ELR (cell line): ENCODE measurements at places on chromosomes 2 and 18.
A peak's percentile ranks its signal among the peaks of the same experiment; 100 is the strongest.

DNA sequence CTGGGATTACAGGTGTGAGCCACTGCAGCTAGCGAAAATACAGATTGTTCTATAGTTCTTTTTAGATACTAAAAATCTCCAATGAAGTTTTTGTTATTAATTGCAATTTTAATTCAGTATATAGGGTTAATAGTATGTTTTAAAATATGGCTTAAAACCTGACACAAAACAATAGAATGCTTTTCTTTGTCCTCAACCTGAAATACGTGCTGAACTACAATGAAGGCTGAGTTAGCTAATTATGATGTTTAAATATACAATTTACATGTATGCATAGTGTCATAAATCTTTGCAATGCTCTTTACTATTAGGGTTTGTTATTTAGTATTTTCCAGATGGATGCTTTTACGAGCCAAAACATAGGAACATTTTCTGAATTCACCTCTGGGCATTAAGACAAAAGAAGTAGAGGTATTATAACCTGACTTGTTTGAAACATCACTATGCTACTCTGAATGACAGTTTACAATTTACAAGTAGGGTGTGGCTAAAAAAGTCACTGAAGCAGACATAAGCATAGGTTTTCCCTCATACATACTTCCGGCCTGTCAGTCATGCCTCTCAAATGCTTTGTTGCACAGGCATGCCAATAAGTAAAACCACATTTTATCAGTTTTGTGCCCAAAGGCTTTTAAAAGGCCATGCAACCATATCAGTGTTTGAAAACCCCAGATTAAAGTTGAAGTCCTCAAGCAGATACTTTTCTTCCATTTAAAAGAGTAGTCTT is 168.3 kb downstream of the OTX1 start:
- DNase-seq, result no peak

DNA sequence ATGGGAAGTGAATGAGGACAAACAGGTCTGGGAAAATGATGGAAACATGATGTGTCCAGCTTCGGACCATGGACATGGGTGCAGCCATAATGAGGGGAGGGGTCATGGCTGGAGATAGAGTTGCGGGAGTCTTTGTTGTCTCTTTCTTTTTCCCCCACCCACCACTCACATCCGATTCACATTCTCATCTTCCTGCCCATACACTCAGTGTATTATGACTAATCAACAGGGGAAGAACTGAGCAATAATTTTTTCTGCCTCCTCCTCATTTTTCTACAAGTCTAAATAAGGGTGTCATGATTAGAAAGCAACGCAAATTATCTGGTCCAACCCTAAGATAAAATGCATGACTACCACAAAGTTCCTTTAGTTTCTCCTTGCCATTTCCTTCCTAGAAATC is 5.7 kb upstream of the SERPINB2 start:
- DNase-seq, result peak; percentile 87

- DNase-seq, result peak; percentile 7
These were observed 54.5 kb downstream of the FAM124B start for GRCh38 chr2:224347176-224348051.

DNA sequence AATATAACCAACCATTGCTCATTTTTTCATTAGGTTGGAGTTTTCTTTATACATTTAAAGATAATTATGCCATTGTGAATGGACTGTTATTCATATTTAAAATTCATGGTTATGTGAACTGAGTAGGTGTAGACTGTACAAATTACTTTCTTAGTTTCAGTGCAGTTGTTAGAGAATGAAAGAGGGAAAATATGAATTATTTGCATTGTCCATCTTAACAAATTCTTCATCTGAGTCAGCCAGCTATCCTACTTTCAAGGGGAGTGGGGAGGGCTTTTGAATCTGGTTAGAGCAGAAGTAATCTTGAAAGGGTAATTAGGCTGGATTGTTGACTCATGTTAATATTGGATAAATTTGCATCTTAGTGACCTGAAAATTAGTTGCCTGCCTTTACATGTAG is 212.0 kb downstream of the MCFD2 start:
- no peak for DNase-seq

DNA sequence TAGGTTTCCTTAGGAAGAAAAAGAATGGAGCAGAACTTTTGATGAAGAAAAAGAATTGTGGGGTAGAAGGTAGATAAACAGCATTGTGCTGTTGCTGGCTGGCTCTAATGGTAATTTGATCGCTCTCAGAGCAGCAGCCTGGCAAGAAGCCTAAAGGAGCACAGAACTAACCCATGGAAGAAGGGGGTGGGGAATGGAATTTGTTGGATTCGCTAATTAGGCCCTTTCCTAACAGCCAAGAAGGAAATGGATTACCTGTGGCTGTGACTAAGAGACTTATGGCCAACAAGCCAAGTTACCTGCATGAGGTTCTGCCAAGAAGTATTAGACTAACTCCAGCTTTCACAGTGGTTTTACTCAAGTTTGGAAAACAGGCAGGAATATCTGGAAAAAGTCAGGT is 210.6 kb downstream of the IKZF2 start:
- no peak for DNase-seq

GRCh38 chr18:37408676-37409265 is 156.8 kb downstream of the CELF4 start:
- no peak for DNase-seq

- DNase-seq, result no peak
These were observed 123.4 kb downstream of the LAMA1 start for GRCh38 chr18:6994056-6994770.

GRCh38 chr2:234245945-234246344 is 195.4 kb downstream of the SPP2 start:
- DNase-seq, result peak; percentile 98

DNA sequence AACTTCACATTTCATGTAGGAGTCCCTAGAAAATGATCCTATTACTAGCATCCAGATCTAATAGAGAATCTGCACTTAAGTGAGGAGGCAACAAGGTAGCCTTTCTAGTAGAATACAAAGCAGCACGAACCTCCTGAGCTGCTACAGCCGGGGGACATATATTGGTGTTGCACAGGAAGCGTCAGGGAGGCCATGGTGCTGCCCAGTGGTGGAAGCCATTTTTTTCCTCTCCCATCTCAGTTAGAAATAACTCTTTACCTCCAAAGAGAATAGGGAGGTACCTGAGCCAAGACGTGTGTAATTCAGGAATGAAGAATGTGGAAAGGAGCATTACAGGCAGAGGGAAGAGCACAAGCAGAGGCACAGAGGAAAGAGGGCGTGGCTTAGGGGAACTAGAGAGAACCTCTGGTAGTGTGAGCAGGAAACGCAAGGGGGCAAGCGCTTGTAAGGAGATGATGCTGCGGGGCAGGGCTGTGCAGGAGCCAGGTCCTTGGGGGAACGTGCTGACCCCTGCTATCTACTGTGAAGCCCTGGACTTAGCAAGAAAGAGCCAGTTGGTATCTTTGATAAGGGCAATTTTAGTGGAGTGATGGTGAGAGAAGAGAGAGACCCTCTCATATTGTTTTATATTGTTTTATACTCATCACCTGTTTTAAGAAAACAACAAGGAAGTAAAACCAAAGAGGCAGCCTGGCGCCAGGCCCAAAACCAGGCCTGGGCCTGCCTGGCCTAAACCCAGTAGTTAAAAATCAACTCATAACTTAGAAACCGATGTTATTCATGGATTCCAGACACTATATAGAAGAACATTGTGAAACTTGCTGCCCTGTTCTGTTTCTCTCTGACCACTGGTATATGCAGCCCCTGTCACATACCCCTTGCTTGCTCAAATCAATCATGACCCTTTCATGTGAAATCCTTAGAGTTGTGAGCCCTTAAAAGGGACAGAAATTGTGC is 50.0 kb upstream of the TTC39C start:
- DNase-seq, result peak; percentile 7

GRCh38 chr2:112481528-112482233 is at the start of gene TTL:
Gene TTL (plus strand): TSS chr2:112482156. CDS start chr2:112482345, 189 bp downstream.
- peak; percentile 72 for DNase-seq

- no peak for DNase-seq
These were observed 77.1 kb upstream of the CD302 start for GRCh38 chr2:159875083-159875482.

DNA sequence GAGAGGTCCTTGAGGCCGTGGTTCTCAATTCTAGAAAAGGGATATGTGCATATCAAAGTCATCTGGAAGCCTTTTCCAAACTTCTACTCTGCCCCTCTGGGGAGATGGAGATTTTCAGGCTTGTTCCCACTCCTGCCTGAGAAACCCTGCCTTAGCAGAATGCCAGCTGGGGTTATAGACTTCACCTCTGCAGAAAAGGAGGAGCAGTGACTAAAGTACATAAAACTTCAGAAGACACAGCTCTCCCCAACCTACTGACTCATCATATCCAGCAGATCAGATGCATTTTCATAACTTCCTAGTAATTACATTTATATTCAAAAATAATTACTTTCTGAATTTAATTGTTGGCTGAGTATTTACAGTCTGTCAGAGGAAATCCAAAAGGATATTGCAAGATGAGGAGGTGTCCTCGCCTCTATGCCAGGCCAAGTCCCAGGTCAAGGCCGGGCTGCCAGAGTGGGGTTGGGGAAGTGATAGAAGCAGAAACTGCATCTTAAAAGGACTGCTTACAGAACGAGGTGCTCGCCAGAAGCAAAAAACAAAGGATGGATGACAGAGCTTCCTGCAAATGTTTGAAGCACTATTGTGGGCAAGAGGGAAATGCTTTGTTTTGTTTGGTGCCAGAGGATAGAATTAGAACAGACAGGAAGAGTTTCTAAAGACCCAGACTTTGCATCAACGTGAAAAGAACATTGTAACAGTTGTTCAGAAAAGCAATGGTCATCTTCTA is 75.6 kb upstream of the APCDD1 start:
- DNase-seq, result peak; percentile 40

DNA sequence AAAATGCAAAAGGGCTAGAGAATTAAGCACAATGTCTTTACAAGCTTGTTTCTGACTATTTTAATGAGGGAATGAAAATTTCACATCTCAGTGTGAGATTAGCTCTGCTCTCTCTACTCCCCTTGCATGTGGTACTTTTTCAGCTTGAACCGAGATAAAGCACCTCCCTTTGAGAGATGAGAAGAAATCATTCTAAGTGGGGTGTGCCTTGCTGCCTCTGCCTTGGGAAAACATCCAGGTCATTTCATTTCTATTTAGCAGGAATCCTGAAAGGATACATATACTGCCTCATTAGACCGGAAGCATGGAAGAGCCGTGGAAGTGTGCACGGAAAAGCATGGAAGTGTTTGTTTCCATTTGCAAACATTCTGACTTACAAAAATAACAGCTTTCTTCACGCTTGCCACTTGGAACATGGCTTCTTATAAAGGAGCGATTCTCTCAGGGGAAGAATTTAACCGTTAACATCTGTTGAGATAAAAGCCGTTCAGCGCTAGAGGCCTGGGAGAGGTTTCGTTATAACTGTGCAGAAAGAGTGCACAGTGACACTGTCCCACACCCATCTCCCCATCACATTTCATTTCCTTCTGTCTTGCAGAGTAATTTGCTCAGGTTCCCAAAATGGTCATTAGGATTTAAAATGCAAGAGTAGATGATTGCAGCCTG is 16.7 kb downstream of the NOSTRIN start:
- no peak for DNase-seq

DNA sequence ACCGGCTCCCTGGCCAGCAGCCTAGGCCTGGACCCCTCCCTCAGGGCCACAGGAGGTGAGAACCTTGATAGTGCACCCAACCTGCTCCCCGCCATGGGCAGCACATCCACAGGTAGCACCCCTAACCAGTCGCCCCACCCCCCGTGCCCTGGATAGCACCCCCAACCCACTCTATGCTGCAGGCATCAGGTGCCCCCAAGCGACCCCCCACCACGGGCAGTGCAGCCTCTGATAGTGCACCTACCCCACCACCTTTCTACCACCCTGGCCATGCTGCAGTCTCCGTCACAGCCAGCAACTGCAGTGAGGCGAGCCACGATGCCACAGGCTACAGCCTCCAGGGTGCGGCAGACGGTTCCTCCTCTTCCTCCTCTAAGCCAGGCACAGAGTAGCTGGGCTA is 55.6 kb downstream of the SOWAHC start:
- no peak for DNase-seq

DNA sequence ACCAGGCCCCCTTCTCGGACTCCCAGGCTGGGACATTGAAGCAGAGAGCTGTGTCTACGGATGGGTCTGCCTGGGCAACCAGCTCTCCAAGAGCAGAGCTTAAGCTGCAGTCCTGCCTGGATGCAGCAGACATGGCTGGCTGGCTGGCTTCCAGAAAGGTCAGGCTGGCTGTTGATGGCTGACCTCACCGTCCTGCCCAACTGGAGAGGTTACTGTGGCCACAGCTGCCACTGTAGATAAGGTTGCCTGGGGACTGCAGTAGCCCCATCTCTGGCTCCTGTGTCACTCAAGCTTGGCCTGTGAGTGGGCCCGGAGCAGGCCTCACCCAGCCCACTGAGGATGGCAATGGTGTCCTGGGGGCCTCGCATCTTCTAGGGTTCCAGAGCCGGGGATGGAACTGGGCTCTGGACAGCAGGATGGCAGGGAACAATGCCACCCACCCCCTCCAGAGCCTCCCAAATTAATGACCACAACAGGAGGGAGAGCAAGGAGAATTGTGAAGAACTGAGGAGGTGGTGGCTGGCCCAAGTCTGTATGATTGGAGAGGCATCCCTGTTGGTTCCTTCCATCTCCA is 37.0 kb upstream of the FOSL2 start:
- DNase-seq, result no peak

- peak; percentile 37 for DNase-seq
These were observed 70.7 kb downstream of the NABP1 start for GRCh38 chr2:191748528-191749180.

DNA sequence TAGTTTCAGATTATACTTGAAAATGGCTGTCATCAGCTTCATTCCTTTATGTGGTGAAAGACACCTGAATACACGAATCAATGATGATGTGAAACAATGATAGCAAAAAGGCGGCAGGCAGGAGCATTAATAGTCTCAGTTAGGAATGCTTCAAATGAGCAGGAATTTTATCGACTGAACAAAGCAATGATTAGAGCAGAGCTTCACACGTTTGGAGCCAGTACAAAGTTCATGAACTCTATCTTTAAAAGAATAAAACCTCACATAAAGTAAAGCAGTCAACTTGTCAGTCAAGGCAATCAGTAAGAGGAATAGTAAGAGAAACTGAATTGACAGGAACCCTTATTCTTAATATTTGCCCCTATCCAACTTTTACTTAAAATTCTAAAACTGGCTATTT is 78.4 kb upstream of the SERTAD2 start:
- DNase-seq, result no peak

- no peak for DNase-seq
These were observed 25.2 kb downstream of the SH3RF3 start for GRCh38 chr2:109154226-109154625.

DNA sequence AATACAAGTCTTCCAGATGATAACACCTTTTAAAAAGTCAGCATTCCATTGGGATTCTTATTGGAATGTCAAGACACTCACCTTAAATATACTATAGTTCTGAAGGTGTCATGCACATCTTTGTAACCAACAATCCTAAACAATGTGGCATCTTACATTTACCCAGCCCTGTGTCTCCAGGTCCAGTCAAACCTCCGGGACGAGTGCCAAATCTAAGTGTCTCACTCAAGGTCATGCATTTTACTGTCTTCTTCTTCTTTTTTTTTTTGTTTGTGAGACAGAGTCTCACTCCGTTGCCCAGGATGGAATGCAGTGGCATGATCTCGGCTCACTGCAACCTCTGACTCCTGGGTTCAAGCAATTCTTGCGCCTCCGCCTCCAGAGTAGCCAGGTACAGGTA is 206.9 kb upstream of the FAM98A start:
- no peak for DNase-seq
